Stimulated activated CD4-positive, alpha-beta T cell treated with anti-CD3 and anti-CD28 coated beads, TNF-alpha, amount 100 ng/mL, for 4 hours (primary cell): ENCODE measurements at places on chromosomes 16 and 17.

DNA sequence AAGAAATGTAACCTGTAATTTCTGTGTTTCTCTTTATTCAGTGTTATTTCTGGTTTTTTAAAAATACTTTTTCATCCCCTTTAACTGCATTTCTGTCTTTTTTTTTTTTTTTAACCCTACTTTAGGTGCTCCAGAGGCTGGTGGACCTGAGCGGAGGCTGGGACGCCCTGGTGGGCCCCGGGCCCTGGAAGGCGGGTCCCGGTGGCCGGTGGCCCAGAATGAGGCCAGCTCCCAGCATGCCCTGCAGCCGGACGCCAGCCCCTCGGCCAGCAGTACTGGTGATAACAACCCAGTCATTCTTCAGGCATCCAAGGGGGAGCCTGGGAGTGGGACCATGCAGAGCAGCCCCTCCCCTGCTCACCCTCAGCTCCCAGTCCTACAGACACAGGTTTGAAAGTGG lies 1.5 kb downstream of the SRCAP start:
- DNase-seq, result no peak

GRCh38 chr17:48944515-48945260 lies at the start of gene SNF8:
TSS of gene SNF8 (minus strand) at chr17:48944842. CDS start at chr17:48944734, 108 bp downstream.
- DNase-seq, result peak; percentile 88

GRCh38 chr17:67517325-67517724 lies 140.2 kb downstream of the PITPNC1 start:
- DNase-seq, result no peak

GRCh38 chr17:48384164-48384563 lies 45.9 kb downstream of the SKAP1 start:
- no peak for DNase-seq

- no peak for DNase-seq
Measured at GRCh38 chr17:66076546-66077190, 115.3 kb downstream of the CEP112 start.

DNA sequence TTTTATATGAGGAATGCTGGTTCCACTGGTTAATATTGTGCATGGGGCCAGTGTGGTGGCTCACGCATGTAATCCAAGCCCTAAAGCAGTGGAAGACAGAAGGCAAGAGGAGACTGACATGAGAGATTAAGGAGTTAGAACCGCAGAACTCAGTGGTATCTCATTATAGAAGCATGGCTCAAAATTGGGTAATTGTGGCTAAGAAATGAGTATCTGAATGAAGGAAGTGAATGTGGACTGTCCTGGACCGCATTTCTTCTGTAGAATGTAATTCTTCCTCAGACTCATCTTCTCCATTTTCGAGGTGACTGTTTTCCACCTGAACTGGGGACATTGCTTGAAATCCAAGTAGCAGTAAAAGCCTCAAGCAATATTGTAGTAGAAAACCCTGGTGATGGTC lies 42.6 kb upstream of the CDR2 start:
- DNase-seq, result no peak

- no peak for DNase-seq
Measured at GRCh38 chr17:80871341-80871740, 120.3 kb upstream of the CHMP6 start.

GRCh38 chr17:38556239-38556638 lies 49.5 kb downstream of the SRCIN1 start:
- DNase-seq, result no peak

DNA sequence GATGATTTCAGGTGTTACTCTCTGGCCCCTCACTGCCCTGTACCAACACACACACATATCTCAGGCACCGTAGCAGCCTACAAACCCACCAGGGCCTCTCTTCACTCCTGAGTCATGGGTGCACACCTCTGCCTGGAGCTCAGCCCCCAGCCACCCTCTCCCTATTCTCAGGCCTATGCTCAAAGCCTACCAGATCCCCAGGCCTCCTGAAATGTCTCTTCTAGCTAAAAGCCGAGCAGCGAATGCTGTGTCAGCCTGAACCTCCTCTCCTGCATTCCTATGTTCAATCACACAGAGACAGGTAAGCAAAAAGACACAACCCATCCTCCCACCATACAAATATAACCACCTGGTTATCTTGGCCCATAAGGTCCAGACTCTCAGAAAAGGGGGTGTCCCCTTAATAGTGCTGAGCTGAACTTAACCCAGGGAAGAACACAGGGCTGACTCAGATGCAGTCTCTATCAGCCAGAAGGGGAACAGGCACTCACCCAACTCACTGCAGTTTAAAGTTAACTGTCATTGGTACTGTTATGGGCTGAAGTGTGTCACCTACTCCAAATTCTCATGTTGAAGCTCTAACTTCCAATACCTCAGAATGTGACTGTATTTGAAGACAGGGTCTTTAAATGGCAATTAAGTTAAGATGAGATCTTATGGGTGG lies 62.0 kb upstream of the TEKT3 start:
- no peak for DNase-seq

DNA sequence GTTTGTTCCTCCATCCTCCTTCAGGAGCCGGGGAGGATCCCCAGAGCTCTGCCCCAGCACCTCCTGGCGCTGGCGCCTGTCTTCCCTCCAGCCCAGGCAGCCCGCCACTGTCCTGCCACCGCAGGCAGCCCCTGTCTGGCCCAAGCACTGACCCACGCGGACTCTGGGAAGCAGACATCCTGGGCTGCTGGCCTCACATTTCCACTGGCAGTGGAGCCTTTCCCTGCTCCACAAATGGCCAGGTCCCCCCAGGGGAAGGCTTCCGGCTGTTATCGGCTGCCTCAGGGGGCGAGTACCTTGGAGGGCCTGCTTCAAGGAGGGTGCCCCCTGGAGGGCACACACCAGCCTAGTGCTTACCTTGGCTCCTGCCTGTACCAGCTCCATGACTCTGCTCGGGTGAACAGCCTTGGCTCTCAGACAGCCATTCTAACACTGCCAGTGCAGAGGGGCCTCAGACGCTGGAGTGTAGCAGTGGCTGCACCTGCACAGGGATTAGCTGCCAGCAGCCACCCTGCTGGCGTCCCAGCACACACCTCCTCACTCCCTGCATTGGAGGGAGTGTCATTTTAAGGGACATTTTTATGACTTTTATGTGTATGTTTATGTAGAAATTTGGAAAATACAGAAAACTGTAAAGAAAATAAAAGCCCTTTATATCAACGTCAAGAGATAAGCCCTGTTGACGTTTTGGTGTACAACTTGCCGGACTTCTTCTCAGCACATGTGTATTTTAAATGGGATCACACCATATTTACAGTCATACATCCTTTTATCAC lies 21.0 kb downstream of the ACE start:
- DNase-seq, result no peak

- DNase-seq, result no peak
Measured at GRCh38 chr17:48809182-48809581, 7.8 kb downstream of the TTLL6 start.

- no peak for DNase-seq
Measured at GRCh38 chr16:9862327-9862726, 319.9 kb downstream of the GRIN2A start.

DNA sequence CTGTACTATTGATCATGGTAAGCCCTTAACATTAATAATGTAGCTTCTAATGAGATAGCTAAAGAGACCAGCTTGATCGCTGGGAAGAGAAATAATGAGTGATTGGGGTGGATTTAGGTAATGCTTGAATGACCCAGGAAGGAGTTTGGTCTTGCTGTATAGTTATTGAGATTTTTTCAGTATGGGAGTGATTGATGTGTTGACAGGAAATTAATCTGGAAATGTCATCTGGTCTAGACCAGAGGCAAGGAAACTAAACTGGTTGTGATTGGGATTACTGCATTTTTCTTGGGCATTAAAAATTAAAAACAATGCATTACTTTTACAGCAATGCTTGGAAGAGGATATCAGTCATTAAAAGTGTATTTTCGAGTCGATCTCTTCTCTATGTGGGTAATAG lies 11.8 kb downstream of the TEFM start:
- DNase-seq, result no peak

GRCh38 chr16:79612207-79612606 lies 11.7 kb upstream of the MAF start:
- DNase-seq, result no peak

DNA sequence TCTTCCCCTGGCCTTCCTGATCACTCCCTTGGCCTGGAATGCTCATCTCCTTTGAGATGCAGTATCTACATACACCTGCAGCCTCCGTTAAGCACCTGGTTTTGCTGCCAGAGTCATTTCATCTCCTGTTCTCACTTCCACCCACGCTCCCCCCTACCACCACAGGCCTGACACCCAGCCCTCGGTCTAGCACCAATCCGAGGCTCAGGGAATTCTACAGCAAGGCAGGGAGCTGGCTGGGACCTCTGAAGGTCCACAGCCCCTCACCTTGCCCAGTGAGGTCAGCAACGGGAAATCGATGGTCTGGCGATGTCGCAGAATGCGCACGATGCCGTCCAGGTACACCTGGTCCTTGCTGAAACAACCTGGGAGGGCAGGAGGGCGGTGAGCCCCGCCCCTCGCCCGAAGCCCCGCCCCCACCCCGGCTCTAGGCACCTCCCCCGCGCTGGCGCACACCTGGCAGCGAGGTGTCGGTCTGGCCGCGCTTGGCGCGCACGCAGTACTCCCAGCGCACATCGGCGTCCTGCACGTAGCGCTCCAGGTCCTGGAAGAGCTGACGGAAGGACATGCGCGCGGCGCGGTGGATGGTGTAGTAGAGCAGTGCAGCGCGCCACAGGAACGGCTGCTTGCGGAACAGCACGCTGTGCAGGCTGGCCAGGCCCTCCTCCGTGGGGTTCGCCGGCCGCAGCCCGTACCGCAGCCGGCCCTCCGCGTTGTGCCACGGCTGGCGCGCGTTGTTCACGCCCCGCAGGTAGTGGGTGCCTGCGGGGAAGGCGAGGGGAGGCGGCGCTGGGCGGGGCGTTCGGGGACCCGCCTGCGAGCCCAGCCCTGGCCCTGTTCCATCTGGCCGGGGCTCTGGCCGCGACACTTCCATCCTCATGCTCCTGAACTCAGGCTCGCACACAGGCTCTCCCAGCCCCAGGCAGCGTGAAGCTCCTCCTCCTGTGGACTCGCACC lies 5.7 kb downstream of the MATCAP1 start:
- no peak for DNase-seq

DNA sequence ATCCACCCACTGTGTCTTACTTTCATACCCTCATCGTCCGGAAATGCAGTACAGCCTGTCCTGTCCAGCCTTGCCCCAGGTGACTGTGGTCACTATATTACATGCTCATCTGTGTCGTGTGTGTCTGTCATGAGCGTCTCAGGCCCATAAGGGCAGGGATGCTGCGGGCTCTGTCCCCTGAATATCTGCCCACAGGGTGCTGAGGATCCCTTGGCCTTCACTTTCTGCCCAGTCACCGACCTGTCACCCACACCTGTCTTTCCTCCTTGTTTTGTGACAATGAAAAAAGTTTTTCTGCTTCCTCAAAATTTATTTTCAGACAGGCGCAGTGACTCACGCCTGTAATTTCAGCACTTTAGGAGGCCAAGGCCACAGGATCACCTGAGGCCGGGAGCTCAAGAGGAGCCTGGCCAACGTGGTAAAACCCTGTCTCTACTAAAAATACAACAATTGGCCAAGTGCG lies 1.4 kb upstream of the CTRB1 start:
- DNase-seq, result no peak

DNA sequence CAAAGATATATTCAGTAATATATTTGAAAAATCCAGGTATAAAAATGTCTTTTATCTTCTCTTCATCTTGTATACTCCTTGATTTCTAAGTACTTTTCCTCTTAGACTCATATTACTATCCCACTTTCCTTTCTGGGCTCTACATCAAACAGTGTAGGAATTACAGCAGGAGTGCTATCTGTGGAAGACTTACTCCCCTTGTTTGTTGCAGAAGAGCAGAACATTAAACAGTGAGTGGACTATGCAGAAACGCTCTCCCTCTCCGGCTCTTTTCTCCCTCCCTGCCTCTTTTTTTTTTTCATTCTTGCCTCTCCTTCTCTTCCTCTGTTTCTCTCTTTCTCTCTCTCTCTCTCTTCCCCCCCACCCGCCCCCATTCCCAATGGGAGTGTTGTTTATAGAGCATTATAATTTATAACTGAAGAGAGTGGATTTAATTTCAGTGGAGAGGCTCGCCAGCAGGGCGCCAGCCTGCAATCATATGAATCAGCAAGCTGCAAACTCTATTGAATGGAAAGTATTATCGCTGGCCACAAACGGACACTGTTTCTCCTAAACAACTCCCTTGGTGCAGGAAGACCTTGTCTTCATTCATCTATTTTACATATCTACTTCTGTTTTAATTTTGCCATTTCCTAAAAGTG lies 242.3 kb upstream of the TBX2 start:
- DNase-seq, result no peak

DNA sequence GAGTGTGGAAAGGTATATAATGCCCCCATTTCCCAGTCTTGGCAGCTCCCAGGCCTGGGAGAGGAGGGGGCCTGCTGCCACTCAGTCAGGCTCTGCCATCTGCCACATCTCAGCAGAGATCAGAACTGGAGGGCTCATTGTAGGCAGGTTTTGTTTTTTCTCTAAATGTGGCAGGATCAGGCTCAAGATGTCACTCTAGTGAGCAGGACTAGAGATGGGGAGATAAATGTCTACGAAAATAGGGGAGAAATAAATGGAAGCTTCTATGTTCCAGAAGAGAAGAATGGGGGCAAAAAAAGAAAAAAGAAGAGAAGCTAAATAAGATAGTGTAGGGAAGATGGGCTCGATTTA lies 13.9 kb downstream of the NXPH3 start:
- DNase-seq, result no peak

DNA sequence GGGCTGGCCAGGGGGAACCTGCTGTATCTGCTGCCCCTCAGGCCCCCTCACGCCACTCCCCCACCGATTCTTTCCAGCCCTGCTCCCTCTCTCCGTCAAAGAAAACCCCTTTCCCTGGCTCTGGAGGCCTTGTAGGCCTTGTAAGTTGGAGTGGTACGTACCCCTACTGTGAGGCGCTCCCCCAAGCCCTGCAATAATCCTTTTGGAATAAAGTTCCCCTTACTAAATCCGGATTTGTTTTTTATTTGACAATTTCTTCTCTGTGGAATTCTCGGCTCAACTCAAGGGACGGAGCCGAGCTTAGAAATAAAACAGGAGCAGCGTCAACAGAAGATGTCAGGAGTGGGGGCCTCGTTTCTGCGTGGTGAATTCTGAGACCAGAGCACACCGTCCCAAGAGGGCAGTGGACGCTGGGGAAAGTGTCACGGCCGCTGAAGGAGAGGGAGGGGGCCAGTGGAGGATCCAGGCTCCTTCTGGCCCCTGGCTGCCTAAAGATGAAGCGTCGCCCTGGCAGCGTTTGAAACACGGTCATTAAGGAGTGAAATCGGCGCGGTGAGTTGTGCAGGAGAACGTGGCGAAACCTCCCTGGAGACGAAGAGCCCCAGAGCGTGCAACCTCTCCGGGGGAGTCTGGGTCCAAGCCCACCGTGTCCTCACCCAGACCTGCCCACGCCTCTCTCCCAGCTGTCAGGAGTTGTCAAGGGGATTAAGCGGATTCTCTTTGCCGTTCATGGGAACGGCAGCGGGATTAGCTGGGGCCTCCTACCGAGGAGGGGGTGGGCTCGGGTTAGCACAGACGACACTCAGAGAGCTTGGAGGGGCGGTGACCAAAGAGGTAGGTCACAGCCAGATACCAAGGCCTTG lies 47.0 kb downstream of the SLC7A5 start:
- DNase-seq, result no peak
